KG1 (cell line): ENCODE measurements at places on chromosomes 5 and 9.

DNA sequence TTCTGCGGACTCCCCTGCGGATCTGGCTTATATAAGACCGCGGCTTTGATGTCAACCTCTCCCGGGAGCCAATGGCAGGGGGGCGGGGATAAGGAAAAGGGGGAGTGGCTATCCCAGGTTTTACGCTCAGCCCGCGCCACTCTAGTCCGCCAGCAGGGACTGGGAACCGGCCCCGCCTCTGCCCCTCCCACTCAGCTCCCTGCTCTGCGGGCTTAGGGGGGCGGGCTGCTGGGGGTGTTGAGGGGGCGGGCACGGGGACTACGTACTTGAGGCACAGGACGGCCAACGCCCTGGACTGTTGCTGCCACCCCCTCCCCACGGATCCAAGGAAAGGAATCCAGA is at the start of gene HAND1:
TSS of gene HAND1 (minus strand) at position 4 of the 342 bp plus-strand sequence. CDS start 219 bp downstream, outside the sequence.
- no peak for DNase-seq

GRCh38 chr5:81827500-81827899 is 76.6 kb upstream of the SSBP2 start:
- no peak for DNase-seq

GRCh38 chr9:125977223-125977622 is 230.1 kb downstream of the PBX3 start:
- DNase-seq: no peak

GRCh38 chr9:36788534-36788933 is 215.8 kb downstream of the MELK start:
- DNase-seq: no peak

- no peak for DNase-seq
These were observed 7.3 kb upstream of the IFNB1 start for GRCh38 chr9:21085005-21085404.

- DNase-seq: no peak
These were observed 152.3 kb downstream of the KDM4C start for GRCh38 chr9:6910032-6910431.

- no peak for DNase-seq
These were observed 202.1 kb downstream of the TSSK1B start for GRCh38 chr5:113232667-113233066.

GRCh38 chr5:72599065-72599433 is 91.8 kb upstream of the ZNF366 start:
- no peak for DNase-seq

DNA sequence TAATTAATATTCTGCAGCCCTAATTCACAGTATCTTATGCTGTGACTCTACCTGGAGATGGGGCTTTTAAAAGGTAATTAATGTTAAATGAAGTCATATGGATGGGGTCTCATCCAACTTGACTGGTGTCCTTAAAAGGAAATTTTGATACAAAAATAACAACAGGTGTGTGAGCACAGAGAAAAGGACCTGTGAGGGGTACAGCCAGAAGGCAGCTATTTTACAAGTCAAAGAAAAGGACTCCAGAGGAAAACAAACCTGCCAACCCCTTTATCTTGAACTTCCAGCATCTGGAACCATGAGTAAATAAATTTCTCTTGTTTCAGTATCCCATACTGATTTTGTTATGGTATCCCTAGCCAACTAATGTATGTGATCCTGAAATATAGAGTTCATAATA is 250.3 kb downstream of the TMEM232 start:
- no peak for DNase-seq

DNA sequence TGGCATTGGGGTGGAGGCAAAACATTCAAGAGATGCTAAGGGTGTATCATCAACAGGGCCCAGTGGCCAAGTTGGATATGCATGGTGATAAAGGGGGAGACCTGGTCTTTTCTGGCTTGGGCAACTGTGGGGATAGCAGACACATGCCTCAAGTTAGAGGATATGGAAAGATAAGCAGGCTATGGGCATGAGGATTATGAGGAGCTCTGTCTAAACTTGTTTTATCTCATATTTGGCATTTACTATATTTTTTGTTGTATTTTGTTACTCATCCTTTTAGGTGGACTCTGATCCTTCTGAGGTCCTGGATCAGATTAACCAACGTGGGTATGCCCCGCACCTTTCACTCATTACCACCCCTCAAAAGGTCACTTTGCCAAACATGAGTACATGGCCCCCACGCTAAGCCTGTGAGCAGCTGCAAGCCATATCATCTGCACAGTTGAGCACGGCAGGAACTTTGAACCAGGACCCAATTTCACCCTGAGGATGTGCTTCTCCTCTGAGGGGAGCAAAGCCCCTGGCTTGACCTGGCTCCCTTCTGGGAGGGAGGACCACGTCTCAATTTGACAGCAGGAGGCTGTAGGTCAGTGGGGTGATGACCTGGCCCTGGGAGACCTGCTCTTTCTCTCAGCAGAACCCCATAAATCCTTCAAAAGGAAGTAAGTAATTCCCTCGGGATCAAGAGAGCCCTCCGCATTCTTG is 71.1 kb upstream of the CD180 start:
- no peak for DNase-seq
